CD4-positive, alpha-beta T cell treated with Interleukin-4 for 4 hours (primary cell): ENCODE measurements at places on chromosomes 6 and 20.

- DNase-seq = no peak
These were observed 91.1 kb upstream of the HIVEP1 start for GRCh38 chr6:11921017-11921438.

DNA sequence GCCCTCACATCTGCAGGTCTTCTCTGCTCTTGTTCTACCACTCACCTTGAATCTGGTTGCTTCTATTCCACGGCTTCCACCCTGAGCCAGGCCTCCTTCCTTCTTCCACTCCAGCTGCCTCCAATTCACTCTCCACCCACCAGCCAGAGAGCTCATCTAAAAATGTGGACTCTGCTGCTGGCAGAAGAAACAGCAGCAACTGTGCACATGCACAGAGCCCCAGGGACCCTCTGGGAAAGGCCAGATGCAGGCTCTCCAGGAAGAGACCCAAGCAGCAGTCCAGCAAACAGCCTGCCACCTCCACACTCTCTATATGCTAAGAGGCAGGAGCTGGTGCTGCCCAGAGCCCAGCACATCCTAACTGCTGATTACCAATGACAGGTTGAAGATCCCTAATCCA lies 162.6 kb upstream of the TOP1 start:
- DNase-seq = no peak

DNA sequence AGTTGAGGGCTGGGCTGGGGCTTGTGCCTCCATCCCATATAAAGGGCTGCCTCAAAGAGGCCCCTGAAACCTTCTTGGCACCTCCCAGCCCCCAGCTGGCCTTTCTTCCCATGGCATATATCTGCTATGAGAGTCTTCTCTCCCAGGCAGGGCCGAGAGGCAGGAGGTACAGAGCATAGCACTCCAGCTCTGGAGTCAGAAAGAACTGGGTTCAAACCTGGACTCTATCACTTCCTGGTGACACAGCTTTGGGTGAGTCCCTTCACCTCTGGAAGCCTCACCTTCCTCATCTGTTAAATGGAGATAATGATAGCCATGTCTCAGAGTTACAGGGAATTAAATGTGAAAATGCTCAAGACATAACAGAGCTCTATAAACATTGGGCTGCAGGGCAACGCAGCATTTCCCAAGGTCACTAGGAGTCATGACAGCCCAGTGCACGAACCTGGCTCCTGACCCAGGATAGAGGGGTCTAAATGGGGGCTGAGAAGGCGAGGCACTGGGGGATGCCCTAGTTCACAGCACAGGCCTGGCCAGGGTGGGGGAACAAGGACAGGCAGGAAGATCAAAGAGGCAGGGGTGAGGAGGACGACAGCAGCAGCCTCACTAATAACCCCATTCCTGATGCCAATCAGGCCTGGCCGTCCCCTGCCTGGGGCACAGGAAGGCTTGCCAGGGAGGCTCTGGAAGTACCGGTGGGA lies 1.9 kb downstream of the FAM83C start:
- no peak for DNase-seq

DNA sequence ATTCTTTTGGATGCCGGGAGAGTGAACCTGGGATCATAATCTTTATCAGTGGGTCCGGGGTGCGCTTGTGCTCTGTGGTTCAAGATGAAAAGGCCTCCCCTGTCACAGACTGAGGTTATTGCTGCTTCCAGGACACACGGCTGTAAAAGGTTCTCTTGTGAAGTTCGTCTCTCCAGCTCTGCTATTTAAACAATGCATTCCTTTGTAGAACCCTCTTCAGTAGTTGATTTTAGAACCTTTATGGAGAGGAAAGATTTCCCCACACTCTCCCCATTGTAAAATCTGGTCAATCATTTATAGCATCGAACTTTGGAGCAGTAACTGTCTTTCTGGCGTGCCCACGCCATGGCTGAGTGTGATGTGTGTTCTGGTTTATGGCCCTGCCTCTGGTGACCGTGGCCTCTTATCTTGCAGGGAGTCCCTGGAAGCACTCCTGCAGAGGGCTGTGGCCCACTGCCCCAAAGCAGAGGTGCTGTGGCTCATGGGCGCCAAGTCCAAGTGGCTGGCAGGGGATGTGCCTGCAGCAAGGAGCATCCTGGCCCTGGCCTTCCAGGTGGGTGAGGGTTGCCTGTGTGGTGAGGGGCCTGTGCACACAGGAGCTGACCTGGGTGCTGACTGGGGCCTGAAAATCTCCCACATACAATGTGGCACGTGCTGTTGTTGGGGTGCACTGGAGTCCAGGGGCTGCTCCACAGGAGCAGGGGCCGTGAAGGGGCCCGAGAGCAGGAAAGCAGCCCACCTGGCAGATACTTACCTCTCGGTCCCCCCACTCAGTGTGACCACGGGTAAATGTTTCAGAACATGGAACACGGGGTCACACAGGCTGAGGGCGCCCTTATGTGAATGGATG lies 11.6 kb upstream of the C20orf204 start:
- DNase-seq = no peak

GRCh38 chr20:54843865-54844264 lies 368.5 kb downstream of the DOK5 start:
- no peak for DNase-seq

GRCh38 chr6:161578478-161578877 lies 304.6 kb upstream of the AGPAT4 start:
- no peak for DNase-seq

- no peak for DNase-seq
These were observed 503.9 kb downstream of the ADGRB3 start for GRCh38 chr6:69138893-69139494.

DNA sequence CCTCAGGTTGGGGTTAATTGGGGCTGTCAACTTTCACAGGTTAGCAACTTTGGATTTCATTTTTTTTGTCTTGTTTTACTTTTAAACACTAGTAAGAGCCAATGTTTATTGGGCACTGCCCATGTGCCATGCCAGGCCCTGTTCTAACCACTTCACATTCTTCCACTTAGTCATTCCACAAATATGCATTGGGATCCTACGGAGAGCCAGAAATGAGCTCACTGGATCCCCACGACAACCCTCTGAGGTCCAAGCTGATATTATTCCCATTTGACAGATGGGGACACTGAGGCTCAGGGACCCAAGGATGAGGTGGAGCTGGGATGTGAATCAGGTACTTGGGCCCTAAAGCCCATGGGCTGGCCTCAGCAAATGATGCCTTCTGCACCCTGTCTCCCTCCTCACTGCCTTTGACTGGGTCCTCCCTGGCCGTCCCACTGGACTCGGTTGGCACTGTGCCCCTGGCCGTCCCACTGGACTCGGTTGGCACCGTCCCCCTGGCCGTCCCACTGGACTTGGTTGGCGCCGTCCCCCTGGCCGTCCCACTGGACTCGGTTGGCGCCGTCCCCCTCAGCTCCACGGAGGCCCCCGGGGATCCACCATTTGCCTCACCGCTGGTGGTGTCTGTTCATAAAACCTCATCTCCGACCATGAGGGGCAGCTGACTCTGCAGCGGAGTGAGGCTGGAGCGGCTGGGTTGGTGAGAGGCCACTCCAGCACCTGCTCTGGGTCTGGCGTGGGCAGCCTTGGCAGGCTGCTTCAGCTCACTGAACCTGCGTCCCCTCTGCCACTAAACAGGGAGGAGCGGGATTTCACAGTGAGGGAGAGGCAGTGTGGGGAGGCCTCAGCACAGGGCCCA lies 4.8 kb upstream of the PMEPA1 start:
- no peak for DNase-seq

GRCh38 chr20:19712721-19713260 lies 45.3 kb upstream of the RIN2 start:
- no peak for DNase-seq

DNA sequence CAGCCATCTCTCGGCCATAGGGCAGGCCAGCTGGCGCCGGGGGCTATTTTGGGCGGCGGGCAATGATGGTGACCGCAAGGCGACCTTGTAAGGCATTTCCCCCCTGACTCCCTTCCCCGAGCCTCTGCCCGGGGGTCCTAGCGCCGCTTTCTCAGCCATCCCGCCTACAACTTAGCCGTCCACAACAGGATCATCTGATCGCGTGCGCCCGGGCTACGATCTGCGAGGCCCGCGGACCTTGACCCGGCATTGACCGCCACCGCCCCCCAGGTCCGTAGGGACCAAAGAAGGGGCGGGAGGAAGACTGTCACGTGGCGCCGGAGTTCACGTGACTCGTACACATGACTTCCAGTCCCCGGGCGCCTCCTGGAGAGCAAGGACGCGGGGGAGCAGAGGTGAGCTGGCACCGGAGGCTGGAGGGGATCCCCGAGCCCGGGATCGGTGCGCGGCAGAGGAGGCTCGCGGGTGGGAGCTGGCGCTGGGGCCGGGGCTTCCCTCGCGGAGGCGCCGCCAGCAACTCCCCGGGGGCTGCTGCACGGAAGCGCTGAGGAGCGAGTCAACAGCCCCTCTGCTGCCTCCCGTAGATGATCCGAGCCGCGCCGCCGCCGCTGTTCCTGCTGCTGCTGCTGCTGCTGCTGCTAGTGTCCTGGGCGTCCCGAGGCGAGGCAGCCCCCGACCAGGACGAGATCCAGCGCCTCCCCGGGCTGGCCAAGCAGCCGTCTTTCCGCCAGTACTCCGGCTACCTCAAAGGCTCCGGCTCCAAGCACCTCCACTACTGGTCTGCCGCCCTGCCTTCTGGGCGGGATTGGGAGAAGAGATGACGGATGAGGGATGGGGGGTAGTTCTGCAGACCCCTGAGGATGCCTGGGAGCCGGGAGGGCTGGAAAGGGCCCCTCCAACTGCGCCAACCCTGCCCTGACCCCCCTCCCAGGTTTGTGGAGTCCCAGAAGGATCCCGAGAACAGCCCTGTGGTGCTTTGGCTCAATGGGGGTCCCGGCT lies at the start of the genes CTSA and NEURL2:
Gene CTSA (plus strand): TSS at position 351 of the 999 bp plus-strand sequence. CDS start 234 bp downstream, at position 585.
Gene NEURL2 (minus strand): TSS at position 224 of the 999 bp plus-strand sequence. CDS start 217 bp downstream, at position 7.
- DNase-seq = peak; percentile 82

- DNase-seq = no peak
These were observed 18.8 kb upstream of the IER3 start for GRCh38 chr6:30763155-30763617.

GRCh38 chr6:37433657-37434271 lies 743 bp downstream of the CMTR1 start:
- peak; percentile 52 for DNase-seq

GRCh38 chr6:83927470-83927869 lies 68.0 kb downstream of the CYB5R4 start:
- no peak for DNase-seq

DNA sequence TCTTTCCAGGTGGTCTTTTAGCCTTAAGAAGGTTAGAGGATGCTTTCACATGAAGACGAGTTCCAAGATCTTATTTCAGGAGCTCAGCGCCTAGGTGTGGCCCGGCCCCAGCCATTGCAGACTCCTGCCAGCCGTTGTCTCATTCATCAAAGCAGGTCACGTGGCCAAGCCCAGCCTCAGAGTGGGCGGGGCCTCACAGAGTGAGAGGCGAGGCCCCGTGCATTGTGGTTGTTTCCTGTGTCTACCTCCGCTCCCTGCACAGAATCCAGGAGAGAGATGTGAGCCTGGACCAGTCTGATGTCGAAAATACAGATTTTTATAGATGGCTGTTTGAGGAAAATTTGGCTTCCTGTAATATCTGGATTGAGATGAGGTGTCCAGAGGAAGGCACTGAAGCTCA lies 49.2 kb upstream of the CST5 start:
- DNase-seq = peak; percentile 18

GRCh38 chr6:109516929-109517328 lies 33.9 kb upstream of the ZBTB24 start:
- no peak for DNase-seq
